ENCODE measurements at places on chromosomes 6 and 20. TPM values are rescaled to one million over a fixed set of nuclear protein-coding genes. Genes with fewer than 3 reads are reported as not detected.

The SCGN gene
- not detected for total RNA-seq

The PBOV1 gene
- total RNA-seq, result not detected

The GRM1 gene
- total RNA-seq, result not detected

The ASCC3 gene
- 55.3 TPM for total RNA-seq

The WFDC8 gene
- total RNA-seq, result not detected

The ISM1 gene
- 1.4 TPM for total RNA-seq

The CHD6 gene
- total RNA-seq, result 39.4 TPM

The RSPO3 gene
- not detected for total RNA-seq

The RIPPLY2 gene
- total RNA-seq, result not detected

The MEI4 gene
- not detected for total RNA-seq

The ADRM1 gene
- 86.1 TPM for total RNA-seq

The MTFR2 gene
- total RNA-seq, result 26.3 TPM

The TMEM14B gene
- total RNA-seq, result 83.6 TPM

The LGSN gene
- not detected for total RNA-seq

The TMEM200A gene
- 3.1 TPM for total RNA-seq

The CCM2L gene
- total RNA-seq, result not detected

The KCNB1 gene
- total RNA-seq, result not detected

The CNR1 gene
- total RNA-seq, result not detected

The TBXT gene
- total RNA-seq, result not detected

The ZNF334 gene
- 0.71 TPM for total RNA-seq

The TMEM170B gene
- total RNA-seq, result 0.81 TPM

The ADGRF1 gene
- not detected for total RNA-seq

The APOBEC2 gene
- total RNA-seq, result not detected

The TTLL9 gene
- not detected for total RNA-seq

The RNF144B gene
- 1.7 TPM for total RNA-seq

The BMP6 gene
- not detected for total RNA-seq
